Hindlimb muscle (tissue), 1 donor: ENCODE measurements at places on chromosomes 16 and 17. TPM values are rescaled to one million over a fixed set of nuclear protein-coding genes. Genes with fewer than 3 reads are reported as not detected.

DNA sequence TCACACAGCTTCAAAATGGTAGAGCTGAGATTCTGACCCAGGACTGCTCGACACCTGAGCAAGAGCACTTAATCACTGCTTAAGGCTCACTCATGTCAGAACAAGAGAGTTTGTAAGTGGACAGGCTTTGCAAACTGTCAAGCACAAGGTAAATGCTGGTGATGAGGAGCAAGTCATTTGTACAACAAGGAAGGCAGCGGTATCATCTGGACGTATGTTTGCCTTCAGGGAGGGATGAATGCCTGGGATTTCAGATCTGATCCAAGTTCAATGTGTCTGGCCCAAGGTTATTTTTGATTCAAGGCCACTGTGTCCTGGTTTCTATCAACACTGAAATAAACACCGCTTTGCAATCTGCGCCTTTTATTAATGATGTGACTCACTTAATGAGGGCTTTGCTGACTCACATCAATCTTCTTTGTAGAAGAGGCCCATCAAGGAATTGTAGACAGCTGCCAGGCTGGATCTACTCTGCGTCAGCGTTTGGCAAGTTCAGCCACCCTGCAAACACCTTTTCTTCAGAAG, 174.4 kb upstream of the HS3ST3A1 start:
- no peak for DNase-seq

- DNase-seq: no peak
Observed at GRCh38 chr17:29705386-29705785, 82.7 kb upstream of the CORO6 start.

- DNase-seq: no peak
Observed at GRCh38 chr17:67696347-67696746, 21.4 kb upstream of the NOL11 start.

- DNase-seq: no peak
Observed at GRCh38 chr17:19023209-19023999, 18.8 kb upstream of the FAM83G start.

KAT7 gene
- polyA plus RNA-seq: 33.6 TPM

DNA sequence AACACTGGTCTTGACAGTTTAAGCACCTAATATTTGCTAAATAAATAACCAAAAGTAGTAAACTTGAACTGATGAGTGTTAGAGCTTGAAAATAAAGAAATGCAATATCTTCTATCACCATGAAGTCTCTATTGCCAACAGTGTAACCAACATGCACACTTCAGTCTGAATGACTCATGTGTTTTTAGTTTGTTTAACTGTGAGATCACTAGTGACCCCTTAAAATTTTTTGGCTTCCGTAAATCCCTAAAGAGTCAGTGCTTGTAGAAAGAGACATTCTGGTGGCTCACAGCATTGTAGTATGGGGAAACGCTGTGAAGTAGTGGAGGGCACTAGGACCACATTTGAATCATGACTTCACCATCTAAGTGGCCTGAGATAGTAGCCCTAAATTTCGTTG, 341.1 kb downstream of the PMP22 start:
- no peak for DNase-seq

C16orf89 gene
- 1.3 TPM for polyA plus RNA-seq

SLC13A2 gene
- polyA plus RNA-seq: not detected

GRCh38 chr17:74746922-74747321, 1.5 kb upstream of the NHERF1 start:
- no peak for DNase-seq

KRTAP9-4 gene
- not detected for polyA plus RNA-seq

GRCh38 chr16:88323546-88324330, 59.0 kb upstream of the ZNF469 start:
- DNase-seq: no peak

GRCh38 chr16:2914233-2914632, 2.5 kb downstream of the FLYWCH1 start:
- DNase-seq: no peak

GRCh38 chr17:64780096-64781013, 118.2 kb upstream of the SMURF2 start:
- no peak for DNase-seq

POLR2C gene
- polyA plus RNA-seq: 45.9 TPM

PAQR4 gene
- polyA plus RNA-seq: 7.0 TPM

DNA sequence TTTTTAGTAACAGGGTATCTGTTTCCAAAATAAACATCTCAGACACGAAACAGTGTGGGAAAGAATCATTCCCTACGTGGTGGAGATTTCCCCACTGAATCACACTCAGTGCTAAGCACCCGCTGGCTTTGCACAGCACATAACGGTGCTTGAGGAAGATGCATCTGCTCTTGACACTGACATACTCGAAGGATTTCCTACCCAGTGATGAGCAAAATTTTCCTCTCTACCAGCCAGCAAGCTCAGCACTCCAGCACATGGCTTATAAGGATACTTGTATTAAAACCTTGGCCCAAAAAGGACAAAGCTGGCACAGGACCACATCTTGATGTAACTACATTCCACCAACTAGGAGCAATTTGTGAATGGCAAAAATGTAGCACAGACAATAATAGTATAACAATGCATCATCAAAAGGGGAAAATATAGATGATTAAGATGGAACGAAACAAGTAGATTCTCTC, 59.0 kb downstream of the ANKFY1 start:
- DNase-seq: peak; percentile 85
